ENCODE measurements at places on chromosomes 16 and 17.

DNA sequence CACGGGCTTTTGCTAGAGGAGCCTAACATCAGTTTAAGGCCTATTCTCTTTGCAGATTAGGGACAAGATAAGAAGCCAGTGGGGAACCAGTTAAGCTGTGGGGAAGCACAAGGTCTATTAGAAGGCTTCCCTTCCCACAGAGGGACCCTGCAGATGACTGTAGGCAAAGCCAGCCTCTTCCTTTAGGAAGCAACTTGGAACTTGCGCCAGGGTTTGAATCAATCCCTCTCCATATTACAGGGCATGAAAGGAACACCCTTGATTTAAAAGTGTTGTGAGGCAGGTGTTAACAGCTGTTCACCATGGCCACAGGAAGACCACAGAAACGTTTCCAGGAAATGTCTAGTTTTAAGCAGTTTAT lies 77.3 kb downstream of the RPTOR start:
- no peak for DNase-seq

GRCh38 chr16:7363422-7364417 lies 31.1 kb downstream of the RBFOX1 start:
- peak; percentile 5 for DNase-seq

DNA sequence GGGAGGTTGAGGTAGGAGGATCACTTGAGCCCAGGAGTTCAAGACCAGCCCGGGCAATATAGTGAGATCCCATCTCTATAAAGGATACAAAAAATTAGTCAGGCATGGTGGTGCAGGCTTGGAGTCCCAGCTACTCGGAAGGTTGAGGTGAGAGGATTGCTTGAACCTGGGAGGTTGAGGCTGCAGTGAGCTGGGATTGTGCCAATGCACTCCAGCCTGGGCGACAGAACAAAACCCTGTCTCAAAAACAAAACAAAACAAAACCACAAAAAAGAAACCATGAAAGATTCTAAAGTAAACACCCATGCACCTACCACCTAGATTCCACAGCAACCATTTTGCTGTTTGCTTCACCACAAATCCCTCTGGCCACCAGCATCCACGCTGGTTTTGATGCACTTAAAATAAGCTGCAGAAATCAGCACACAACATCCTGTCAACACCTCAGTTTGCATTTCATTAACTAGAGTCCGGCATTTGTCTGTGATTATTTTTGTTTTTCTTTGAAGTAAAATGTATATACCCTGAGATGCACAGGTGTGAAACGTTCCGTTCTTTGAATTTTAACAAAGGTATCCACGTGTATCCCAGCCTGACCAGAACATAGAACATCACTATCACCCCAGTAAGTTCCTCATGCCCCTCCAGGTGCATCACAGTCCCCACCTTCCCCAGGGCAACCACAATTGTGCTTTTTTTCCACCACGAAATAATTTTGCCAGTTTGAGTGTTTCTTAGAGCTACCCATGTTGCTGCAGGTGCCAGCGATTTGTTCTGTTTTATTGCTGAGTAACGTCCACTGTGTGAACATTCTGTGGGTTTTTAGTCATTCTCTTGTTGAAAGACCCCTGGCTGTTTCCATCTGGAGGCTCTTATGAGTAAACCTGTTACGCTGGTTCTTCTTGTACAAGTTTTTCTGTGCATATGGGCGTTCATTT lies 191.5 kb downstream of the SEC14L1 start:
- no peak for DNase-seq

DNA sequence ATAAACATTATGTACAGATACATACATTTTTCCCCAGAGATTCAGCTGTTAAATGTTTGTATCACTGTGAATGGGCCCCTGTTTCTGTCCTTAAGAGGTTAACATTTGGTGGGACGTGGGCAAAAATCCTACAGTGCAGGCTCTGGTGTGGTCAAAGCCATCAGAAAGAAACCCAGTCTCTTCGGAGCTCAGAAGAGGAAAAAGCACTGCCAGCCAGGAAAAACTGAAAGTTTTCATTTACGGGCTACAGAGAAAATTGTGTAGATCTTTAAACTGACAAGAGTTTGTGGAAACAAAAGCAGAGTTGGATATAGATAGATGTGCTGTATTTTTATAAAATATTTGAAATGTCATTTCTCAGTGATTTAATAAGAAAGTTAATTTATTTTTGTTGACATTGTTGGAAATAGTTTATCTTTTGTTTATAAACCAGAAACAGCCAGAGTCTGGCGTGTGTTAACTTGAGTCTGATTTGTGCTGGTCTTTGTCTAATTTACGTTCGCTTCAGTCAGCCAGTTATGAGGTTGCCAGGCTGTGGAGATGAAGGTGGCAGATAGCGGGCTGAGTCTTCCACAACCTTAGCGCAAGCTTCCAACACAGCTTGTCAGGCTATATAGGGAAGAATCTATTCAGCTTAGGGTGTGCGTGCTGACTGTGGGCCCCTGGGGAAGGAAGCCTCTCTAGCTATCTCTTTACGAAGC lies 9.5 kb upstream of the TEKT3 start:
- no peak for DNase-seq

All from NCI-H1105 (cell line).